ENCODE measurements at places on chromosomes 5 and 9.

- DNase-seq, result no peak
Measured at GRCh38 chr5:16617274-16617968, 624 bp upstream of the RETREG1 start.

DNA sequence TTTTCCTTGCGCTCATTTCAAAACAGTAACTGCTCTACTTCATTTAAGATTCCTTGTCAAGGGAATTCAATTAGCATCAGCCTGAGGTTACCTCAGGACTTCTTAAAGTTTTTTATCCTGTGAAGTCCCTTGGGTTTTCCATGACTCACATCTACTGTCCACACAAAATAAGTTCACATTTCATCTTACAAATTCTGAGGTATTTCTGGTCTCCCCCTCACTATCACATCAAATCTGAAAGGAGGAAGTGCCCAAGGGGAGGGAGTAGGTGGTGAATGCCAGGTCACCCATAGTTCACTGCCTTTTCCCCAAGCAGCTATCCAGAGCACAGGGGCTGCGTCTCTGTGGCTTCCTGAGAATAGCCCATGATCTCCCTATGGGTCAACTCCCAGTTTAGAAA, 227.1 kb upstream of the NREP start:
- DNase-seq, result no peak

GRCh38 chr5:179451114-179451827, 99.1 kb upstream of the RUFY1 start:
- no peak for DNase-seq

GRCh38 chr9:127977009-127977883, 3.5 kb downstream of the EEIG1 start:
- no peak for DNase-seq

DNA sequence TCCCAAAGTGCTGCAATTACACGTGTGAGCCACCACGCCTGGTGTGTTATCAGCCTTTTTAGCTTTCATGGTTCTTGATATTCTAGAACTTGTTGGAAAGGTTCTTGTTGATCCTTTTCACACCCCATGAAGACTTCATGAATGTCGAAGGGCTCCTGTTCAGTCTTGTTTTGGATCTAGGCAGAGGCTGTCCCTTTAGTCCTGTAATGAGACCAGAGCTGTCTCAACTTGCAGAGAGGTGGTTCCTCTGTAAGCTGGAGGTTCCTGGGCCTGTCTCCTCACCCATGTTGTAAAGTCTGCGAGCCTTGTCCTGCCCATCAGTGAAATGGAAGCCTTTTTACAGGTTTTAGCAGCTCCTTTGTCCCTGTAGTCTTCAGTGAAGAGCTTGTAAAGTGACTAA, 38.2 kb downstream of the PRRC2B start:
- DNase-seq, result no peak
